ENCODE measurements at places on chromosomes 16 and 17.

GRCh38 chr17:12940699-12941098, 77.1 kb downstream of the ELAC2 start:
- DNase-seq: no peak

GRCh38 chr17:59839651-59840328, 53.0 kb downstream of the TUBD1 start:
- peak; percentile 14 for DNase-seq

DNA sequence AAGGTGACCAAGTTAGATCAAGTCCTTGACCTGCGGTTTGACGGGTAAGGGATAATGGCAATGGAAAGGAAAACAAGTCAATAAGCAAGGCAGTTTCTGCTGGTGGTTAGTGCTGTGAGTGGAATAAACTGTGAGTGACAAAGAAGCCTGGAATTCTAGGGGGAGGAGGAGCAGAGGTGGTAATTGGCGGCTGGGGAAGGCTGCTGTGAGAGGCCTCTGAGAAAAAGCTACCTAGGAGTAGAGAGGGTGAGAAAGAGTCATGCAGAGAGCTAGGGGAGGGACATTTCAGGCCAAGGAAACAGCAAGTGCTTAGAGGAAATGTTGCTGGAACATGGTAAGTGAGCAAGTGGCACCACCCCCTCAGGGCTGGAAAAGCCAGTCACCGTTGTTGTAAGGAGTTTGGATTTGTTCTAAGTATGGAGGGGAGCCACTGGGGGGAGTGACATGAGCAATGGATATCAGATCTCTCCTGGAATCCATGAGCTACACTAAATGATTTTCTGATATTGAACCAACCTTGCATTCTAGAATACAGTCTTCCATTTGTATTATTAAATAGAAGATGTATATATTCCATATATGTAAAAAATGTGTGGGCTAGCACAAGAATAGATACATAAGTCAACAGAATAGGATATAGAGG, 6.7 kb downstream of the NLRC3 start:
- no peak for DNase-seq

GRCh38 chr16:69861292-69862030, 89.7 kb upstream of the CLEC18A start:
- DNase-seq: no peak

- no peak for DNase-seq
Measured at GRCh38 chr16:71758293-71758760, 33.8 kb upstream of the PHLPP2 start.

- no peak for DNase-seq
Measured at GRCh38 chr17:17447264-17447663, 29.5 kb upstream of the MED9 start.

- DNase-seq: no peak
Measured at GRCh38 chr17:28142305-28142704, 99.8 kb downstream of the NLK start.

DNA sequence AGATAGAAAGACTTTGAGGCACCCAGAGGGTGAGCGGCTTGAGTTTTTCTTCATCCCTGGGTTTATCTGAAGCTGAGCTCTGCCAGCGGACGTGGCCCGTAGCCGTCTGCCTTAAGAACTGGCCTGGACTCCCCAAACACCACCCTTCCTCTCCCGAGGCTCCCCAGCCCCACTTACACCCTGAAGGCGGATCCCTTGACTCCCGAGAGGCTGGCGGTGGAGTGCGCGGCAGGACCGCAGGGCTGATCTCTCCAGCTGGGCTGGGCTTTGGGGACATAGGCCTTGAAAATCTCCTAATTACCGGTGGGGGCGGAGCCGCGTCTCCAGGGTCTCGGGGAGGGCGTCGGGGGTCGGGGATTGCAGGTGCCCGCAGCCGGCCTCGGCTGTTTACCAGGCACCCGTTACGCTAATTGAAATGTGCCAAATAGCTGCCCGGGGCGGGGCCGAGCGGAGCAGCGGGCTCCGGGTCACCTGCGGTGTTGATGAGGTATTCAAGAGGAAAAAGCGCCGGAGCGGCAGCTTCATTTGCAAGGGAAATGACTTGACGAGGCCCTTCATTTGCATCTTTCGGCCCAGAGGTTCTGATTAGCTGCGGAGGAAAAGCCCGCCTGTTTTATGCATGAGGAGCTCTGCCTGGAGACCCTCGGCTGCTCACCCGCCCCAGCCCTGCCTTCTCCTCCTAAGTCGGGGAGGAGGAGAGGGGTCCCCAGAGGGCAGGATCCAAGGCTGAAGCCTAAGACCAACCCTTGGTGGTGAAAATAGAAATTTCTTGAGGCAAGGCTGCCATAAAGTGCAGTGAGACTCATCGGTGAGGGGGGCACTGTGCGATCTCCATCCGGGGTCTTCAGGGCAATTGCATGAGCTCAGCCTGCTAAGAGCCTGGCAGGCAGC, 100.7 kb downstream of the MGAT5B start:
- DNase-seq: peak; percentile 52

DNA sequence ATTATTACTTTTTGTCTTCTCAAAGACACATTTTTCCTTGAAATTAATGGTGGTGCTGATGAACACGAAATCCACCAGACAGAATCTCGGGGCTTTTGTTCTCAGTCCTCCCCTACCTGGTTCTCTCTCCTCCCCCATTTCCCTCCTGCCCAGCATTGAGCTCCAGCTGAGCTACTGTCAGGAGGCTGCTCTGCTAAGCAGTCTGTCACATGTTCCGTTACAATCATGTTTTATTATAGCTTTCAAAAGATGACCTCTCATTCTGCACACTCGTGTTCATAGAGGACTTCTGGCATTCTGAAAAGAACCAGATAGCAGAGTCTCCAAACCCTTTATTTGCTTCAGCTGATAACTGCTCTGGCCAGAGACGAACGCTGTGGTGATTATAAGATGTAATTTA, 732.5 kb upstream of the RBFOX1 start:
- no peak for DNase-seq

GRCh38 chr17:51651513-51652298, 391.4 kb downstream of the UTP18 start:
- no peak for DNase-seq

- no peak for DNase-seq
Measured at GRCh38 chr17:72602517-72603419, 481.9 kb downstream of the SOX9 start.

DNA sequence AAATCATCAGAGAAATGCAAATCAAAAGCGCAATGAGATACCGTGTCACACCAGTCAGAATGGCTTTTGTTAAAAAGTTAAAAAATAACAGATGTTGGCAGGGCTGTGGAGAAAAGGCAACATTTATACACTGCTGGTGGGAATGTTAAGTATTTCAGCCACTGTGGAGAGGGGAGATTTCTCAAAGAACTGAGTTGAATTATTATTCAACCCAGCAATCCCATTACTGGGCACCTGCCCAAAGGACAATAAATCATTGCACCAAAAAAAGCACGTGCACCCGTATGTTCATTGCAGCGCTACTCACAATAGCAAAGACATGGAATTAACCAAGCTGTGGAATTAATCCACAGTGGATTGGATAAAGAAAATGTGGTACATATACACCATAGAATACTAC, 204.7 kb downstream of the HS3ST4 start:
- DNase-seq: no peak

DNA sequence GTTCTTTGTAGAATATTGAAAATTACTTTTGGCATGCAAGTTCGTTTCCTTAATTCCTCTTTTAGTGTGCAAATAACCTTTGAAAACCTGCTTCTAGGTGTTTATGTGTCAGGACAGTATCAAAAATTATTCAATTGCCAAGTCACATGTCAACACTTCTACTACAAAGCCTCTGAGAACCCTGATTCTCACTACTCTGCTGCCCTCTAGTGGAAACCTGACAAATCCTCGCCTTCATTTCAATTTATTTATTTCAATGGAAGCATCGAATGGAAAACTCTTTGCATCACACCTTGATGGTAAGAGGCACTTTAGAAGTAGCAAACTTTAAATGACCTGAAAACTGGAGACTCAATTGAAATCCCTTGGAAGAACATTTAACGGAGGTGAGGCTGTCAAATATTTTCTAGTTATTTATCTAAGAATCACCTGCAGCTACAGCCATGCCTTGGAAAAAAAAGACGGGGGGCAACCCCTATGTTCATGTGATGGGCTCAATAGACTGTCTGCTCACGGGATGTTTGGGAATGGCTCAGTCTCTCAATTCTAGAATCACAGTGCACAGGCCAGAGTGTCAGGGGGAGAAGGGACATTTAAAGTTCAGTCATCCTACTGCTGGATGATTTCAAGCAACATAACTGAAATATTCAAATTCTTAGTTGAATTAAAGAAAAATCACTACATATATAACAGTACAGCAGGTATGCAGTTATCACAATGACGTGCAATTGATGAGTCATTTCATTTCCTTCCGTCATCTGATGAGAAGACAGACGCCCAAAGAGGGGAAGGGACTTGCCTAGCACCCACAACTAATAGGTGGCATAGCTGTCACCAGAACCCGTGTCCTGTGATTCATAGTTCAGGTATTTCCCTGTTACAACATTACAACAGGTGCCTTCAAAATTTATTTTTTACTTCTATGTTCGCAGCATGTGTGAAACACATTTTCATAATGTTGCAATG, 563.9 kb downstream of the TOX3 start:
- DNase-seq: peak; percentile 5

DNA sequence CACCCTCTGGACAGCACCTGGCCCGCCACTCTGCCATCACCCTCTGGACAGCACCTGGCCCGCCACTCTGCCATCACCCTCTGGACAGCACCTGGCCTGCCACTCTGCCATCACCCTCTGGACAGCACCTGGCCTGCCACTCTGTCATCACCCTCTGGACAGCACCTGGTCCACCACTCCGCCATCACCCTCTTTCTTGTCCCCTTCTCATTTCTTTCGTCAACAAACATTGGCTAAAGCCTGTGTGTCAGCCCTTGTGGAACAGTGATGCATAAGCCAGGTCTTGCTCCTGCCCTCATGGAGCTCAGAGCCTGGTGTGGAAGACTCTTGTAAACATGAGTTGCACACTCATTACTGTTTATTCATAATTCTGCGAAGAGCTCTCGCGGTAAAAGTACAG, 31.2 kb downstream of the CDK5R1 start:
- no peak for DNase-seq

DNA sequence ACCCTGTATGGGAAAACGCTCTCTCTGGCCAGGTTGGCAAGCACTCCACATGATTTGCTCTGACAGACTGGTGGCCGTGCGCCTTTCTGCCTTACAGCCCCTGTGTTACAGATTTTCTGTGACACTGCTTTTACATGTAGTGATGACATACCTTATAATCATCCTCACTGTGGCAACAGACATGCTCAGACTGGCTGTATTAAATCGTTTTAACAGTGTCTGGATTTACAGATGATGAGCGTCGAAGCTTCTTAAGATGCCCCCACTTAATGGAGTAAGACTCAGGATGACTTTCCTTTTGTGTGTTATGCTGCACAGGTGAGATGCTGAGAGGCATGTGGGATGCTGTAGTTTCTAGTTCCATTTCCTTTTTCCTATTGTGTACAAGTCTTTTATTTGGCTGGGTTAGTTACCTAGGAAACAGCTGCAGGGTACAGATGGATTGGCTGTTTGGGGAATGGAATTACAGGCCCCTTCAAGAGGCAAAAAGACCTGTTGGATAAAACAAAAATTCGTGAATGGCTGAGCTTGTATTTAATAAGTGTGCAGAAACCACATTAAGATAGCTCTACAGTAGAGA, 20.9 kb upstream of the VWA3A start:
- DNase-seq: no peak

GRCh38 chr16:79013930-79014660, 586.4 kb downstream of the MAF start:
- DNase-seq: no peak

- no peak for DNase-seq
Measured at GRCh38 chr17:27996202-27997043, 46.1 kb upstream of the NLK start.

GRCh38 chr16:57689762-57690558, 4.6 kb upstream of the DRC7 start:
- no peak for DNase-seq

- DNase-seq: no peak
Measured at GRCh38 chr17:45220079-45220478, 1.6 kb upstream of the FMNL1 start.

GRCh38 chr16:82072313-82072712, 37.3 kb downstream of the HSD17B2 start:
- DNase-seq: no peak

GRCh38 chr17:59702304-59702703, 4.9 kb downstream of the PTRH2 start:
- DNase-seq: no peak

DNA sequence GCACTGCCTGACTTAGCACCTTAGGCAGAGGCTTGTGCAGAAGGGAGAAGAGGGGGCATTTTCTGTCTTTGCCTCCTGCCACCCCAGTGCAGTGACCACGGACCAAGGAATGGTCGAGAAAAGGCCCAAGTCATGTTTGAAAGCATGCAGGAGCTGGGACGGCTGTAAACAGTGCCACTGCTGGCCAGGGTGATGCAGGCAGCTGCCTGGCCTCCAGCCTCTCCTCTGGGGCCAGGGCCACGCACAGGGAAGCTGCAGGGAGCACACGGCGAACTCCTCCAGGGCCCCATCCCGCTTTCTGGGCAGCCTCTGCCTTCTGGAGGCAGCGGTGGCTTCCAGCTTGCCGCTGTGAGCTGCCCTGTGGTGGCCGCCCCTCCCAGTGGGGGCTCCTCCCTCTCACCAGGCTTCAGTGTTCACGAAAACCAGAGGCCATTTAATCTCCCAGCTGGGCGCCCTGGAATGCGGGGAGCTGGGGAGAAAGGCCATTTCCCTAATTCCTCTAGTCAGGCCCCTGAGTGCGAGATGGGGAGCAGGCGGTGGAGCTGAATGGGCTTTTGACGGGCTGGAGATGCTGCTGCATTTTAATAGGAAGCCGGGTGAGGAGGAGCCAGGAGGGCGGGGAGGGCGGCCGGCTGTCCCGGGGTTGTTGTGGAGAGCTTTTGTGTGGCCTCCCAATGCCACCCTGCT, 28.7 kb upstream of the DNAI2 start:
- DNase-seq: no peak

GRCh38 chr17:77307479-77308198, 166.9 kb downstream of the SEC14L1 start:
- no peak for DNase-seq

GRCh38 chr16:53689636-53690035, 14.0 kb downstream of the RPGRIP1L start:
- no peak for DNase-seq

DNA sequence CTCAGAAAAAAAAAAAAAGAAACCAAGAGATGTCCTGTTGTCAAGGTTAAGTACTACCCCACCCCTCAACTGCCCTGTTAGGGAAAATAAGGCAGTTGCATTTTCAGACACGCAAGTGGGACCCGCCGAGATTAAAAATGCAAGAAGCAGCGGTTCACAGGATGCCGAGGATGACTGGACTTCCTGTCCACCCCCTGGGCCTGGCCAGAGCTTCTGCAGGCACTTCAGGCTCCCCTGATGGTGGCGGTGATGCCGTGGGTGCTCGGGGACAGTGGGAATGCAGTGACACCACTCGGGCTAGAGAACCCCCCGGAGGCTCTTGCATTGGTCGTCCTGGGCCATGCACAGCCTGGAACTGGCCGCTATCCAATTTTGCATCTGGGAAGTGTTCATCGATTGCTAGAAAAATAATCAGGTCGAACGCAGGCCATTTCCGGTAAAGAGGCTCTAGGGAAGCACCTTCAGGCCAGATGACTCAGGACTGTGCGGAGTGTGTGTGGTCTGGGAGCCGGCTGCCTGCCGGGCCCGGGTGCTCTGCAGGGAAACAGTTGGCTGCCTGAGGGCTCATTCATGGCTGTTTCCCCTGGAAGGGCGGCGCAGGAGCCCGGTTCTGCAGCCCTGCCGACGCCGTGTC, 13.4 kb upstream of the CRISPLD2 start:
- DNase-seq: no peak

GRCh38 chr17:72219824-72220493, 99.1 kb downstream of the SOX9 start:
- DNase-seq: no peak

- DNase-seq: no peak
Measured at GRCh38 chr16:89448656-89449055, 41.7 kb downstream of the ANKRD11 start.
